Left lung (tissue), 14 donors: ENCODE measurements at places on chromosomes 2 and 18. TPM values are rescaled to one million over a fixed set of nuclear protein-coding genes. Genes with fewer than 3 reads are reported as not detected.

DNA sequence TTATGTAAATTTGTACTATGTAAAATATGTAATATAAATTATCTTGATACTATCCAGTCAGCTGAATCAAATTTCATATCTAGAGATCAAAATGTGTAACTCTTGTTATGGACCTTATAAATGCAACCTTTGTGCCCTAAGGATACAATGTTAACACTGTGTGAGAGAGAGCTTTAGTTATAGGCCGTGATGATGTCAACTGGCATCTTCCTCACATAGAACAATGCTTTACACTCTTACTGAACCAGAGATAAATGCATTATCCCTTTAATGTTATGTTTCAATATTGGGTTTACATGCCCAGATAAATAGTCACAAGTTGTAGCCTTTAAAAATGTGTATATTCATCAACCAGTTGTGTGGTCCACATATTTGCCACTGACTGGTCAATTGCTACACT is 115.1 kb downstream of the KCNJ3 start:
- no peak overlapping the region for H3K4me3 ChIP-seq
- no peaks in the 10 kb centered on the region for H3K4me1 ChIP-seq
- H3K27me3 ChIP-seq: no peaks in the 10 kb centered on the region
- DNase-seq: no peak
- H3K27ac ChIP-seq: no peak overlapping the region

GRCh38 chr2:120477831-120478481 is 132.0 kb downstream of the INHBB start:
- H3K4me1 ChIP-seq: no peaks in the 10 kb centered on the region
- no peaks in the 10 kb centered on the region for H3K36me3 ChIP-seq
- H3K27ac ChIP-seq: no peak overlapping the region
- H3K4me3 ChIP-seq: no peak overlapping the region
- no peaks in the 10 kb centered on the region for H3K27me3 ChIP-seq
- no peak for DNase-seq

GRCh38 chr2:121794233-121794632 is 38.8 kb downstream of the TSN start:
- no peak overlapping the region for H3K4me3 ChIP-seq
- H3K36me3 ChIP-seq: no peaks in the 10 kb centered on the region

DNA sequence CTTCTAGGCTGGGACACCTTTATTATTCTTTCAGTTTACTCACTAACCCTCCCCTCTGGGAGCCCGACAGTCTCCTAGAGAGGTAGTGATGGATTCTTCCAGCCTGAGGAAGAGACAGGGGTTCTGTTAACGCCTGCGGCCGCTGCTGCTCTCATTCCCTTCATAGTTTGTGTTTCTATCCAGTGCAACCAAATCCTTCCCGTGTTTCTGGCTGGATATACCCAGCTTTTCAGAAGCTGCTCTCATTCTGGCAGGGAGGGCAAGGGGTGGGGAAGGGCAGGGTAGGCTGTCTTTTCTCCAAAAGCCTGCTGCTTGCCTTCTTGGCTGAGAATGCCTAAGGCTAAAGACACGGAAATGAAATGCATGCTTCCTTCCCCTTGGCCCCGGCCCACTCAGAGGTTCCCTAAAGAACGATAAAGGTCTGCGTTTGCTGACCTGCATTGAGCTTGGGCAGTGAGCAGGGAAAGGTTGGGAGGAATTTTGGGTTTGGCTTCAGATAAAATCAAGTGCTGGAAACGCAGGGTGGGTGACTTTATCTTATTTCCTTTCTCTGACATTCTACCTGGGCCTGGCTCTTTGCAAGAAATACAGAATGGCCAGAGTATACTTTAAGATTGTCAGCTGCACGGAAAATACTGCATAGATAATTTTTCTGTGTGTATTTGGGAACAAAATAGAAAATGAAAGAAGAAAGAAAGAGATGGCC is 390.9 kb downstream of the NBAS start:
- no peak overlapping the region for H3K27ac ChIP-seq
- DNase-seq: no peak
- no peaks in the 10 kb centered on the region for H3K36me3 ChIP-seq
- no peaks in the 10 kb centered on the region for H3K27me3 ChIP-seq
- no peak overlapping the region for H3K4me3 ChIP-seq

DNA sequence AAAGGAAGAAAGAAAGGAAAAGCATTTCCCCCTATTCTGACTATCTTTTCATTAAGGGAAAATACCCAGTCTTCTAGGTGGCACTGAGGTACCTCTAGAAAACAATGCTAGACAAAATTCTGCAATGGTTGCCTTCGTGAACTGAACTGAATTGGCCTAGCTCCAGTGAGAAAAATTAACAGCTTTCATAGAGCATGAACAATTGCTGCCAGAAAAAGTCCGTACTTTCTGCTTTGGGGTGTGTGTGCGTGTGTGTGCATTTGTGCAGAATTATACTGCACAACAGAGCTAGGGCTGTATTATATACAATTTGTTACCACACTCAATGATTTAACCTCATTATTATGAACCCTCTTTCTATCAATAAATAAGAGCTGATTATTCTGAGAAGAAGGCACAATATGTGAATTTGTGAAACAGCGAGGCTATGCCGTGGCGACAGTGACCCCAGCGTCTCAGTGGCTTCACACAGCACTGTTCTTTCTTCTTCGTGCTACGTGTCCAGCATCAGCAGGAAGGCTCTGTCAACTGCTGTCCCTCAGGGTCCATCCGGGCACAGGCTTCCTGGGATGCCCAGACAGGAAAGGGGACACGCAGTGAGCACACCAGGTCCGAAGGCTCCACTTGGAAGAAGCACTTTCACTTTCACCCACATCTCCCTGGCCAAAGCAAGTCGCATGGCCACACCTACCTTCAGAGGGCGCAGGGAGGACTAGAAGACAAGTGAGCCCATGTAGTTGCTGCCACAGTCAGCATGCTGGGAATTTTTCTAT is 47.5 kb downstream of the PTGR3 start:
- peaks cover 5% of the 10 kb centered on the region for H3K4me1 ChIP-seq
- H3K36me3 ChIP-seq: no peaks in the 10 kb centered on the region
- peak overlapping the region; percentile 37 for H3K4me3 ChIP-seq
- no peaks in the 10 kb centered on the region for H3K27me3 ChIP-seq
- DNase-seq: no peak
- no peak overlapping the region for H3K27ac ChIP-seq

GRCh38 chr2:7913974-7914373 is 767.9 kb upstream of the ID2 start:
- DNase-seq: no peak
- H3K36me3 ChIP-seq: no peaks in the 10 kb centered on the region

DNA sequence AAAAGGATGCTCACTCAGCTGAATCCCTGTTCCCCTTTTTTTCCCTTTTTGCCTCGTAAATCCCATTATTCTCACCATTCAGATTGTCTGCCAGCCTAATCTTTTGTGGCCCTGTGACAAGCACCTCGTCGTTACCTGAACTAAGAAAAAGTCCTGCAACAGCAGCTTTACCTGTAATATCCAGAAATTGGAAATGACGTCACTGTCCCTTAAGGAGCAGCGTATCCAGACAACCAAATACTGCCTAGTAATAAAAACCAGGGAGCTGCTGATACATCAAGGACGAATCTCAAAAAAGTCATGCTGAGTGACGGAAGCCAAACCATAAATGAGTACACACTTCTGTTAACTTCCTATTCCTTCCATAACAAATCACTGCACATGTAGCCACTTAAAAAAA is 694.9 kb downstream of the GALR1 start:
- no peaks in the 10 kb centered on the region for H3K36me3 ChIP-seq
- H3K4me1 ChIP-seq: no peaks in the 10 kb centered on the region
- no peak overlapping the region for H3K4me3 ChIP-seq
- H3K27me3 ChIP-seq: no peaks in the 10 kb centered on the region
- H3K27ac ChIP-seq: no peak overlapping the region
- no peak for DNase-seq

TEX51 gene
- not detected for polyA plus RNA-seq

GRCh38 chr2:7566382-7566881 is 649.2 kb downstream of the RNF144A start:
- H3K27me3 ChIP-seq: no peaks in the 10 kb centered on the region
- H3K4me1 ChIP-seq: no peaks in the 10 kb centered on the region
- DNase-seq: no peak
- H3K36me3 ChIP-seq: no peaks in the 10 kb centered on the region

DNA sequence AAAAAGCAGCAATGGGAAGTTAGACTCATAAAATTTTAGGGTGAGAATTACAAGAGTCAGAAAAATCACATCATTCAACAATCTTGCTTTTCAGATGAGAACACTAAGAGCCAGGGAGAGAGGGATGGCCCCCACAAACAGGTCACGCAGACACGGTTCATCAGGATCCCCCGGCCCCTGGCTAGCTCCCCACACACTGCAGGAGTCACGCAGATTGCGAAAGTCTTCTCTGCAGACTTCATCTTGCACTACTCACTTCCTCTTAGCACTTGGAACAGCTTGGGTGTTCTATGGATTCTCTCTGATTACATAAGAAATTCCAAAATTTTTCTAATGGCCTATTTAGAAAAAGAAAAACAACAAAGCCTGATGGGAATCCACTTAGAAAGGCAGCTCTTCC is 21.6 kb upstream of the SULT1C2 start:
- no peak overlapping the region for H3K27ac ChIP-seq
- no peaks in the 10 kb centered on the region for H3K36me3 ChIP-seq
- H3K4me3 ChIP-seq: no peak overlapping the region
- no peaks in the 10 kb centered on the region for H3K27me3 ChIP-seq
- no peak for DNase-seq
- peaks cover 14% of the 10 kb centered on the region for H3K4me1 ChIP-seq

GRCh38 chr2:175804122-175804521 is 197.9 kb downstream of the LNPK start:
- H3K4me1 ChIP-seq: no peaks in the 10 kb centered on the region
- no peak overlapping the region for H3K27ac ChIP-seq
- no peaks in the 10 kb centered on the region for H3K27me3 ChIP-seq
- no peak overlapping the region for H3K4me3 ChIP-seq

GRCh38 chr2:47521666-47522285 is 118.8 kb downstream of the MSH2 start:
- peaks cover 7% of the 10 kb centered on the region for H3K27me3 ChIP-seq
- H3K4me1 ChIP-seq: peaks cover 6% of the 10 kb centered on the region
- peak overlapping the region; percentile 44 for H3K4me3 ChIP-seq

OTX1 gene
- polyA plus RNA-seq: 0.04 TPM

DNA sequence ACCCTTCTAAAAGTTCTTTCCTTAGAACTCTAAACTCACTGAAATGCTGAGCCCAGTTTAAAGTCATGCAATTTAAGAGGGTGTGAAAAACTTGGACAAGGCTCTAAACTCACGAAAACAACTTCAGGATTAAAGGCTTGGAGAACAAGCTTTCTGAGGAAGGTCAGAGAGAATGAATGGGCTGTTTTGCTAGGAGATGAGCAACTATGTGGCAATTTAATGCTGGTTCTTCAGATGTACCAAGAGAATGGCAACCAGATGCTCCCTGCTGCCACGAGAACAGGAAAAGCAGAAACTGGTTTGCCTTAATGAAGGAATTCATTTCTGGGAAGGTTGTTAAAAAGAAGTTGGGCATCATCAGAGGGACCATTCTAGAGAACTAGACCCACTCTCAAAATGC is 77.8 kb upstream of the PMAIP1 start:
- H3K4me1 ChIP-seq: no peaks in the 10 kb centered on the region
- H3K4me3 ChIP-seq: no peak overlapping the region
- no peak for DNase-seq
- no peaks in the 10 kb centered on the region for H3K27me3 ChIP-seq
- no peak overlapping the region for H3K27ac ChIP-seq
- H3K36me3 ChIP-seq: no peaks in the 10 kb centered on the region

- no peaks in the 10 kb centered on the region for H3K27me3 ChIP-seq
- no peaks in the 10 kb centered on the region for H3K4me1 ChIP-seq
- no peaks in the 10 kb centered on the region for H3K36me3 ChIP-seq
These were observed 112.8 kb upstream of the RASGRP3 start for GRCh38 chr2:33363325-33364298.

DNA sequence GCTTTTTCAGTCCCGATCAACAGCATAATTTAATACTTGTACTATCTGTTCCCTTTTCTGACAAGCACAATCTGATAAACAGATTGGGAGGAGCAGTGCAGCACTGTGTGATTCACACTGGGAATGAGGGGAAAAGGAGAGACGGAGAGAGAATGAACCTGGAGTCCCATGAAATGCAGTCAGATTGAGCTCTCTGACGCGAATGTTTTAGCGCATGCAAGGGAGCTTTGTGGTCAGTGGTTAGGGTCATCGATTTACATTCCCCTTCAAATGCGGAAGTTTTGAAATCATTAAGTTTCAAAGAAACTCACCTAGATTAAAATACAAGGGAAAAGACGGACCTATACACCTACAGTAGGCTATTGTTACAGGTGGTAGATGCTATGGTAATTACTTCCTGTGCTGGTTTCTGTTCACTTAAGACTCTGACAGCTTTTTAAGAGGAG is 99.6 kb downstream of the KCTD1 start:
- no peak overlapping the region for H3K27ac ChIP-seq
- no peak for DNase-seq
- no peaks in the 10 kb centered on the region for H3K36me3 ChIP-seq
- H3K27me3 ChIP-seq: no peaks in the 10 kb centered on the region

GRCh38 chr2:129762386-129763189 is 216.9 kb upstream of the RAB6C start:
- H3K27ac ChIP-seq: no peak overlapping the region
- no peaks in the 10 kb centered on the region for H3K27me3 ChIP-seq
- H3K4me1 ChIP-seq: no peaks in the 10 kb centered on the region

DNA sequence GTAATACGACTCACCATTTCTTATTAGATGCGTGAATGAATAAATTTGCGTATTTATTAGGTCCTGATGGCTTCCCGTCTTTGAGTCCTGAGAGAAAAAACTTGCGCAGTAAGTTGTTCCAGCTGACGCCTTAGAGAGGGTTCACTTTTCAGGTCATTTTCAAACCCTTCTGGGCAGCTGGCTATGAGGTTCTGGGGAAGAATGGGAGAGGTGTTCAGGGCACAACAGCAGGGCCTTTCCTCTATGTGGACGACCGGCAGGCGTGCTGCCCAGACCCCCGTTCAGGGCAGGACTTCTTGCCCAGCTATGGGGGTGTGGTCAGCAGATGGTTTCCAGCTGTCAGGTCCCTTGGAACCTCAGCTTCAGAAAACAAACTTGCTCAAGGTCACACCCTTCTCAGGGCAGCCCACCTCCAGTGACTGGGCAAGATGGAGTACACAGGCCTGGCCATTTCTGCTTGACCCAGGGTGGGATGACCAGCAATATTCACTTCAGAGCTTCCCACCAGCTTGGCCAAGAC is 61.1 kb upstream of the TNP1 start:
- no peak overlapping the region for H3K27ac ChIP-seq
- H3K27me3 ChIP-seq: no peaks in the 10 kb centered on the region
- no peak for DNase-seq
- no peaks in the 10 kb centered on the region for H3K36me3 ChIP-seq
- no peak overlapping the region for H3K4me3 ChIP-seq

LRRC30 gene
- not detected for polyA plus RNA-seq

GRCh38 chr2:3754795-3755194 is 51.4 kb downstream of the DCDC2C start:
- no peak overlapping the region for H3K27ac ChIP-seq
- no peak overlapping the region for H3K4me3 ChIP-seq
- peaks cover 15% of the 10 kb centered on the region for H3K27me3 ChIP-seq
- no peaks in the 10 kb centered on the region for H3K36me3 ChIP-seq

GRCh38 chr2:74017223-74017622 is 32.5 kb downstream of the TET3 start:
- H3K4me3 ChIP-seq: no peak overlapping the region
- H3K4me1 ChIP-seq: no peaks in the 10 kb centered on the region
- H3K27me3 ChIP-seq: no peaks in the 10 kb centered on the region
- DNase-seq: no peak
- no peaks in the 10 kb centered on the region for H3K36me3 ChIP-seq
- H3K27ac ChIP-seq: no peak overlapping the region
